ENCODE measurements at places on chromosomes 2 and 18.

DNA sequence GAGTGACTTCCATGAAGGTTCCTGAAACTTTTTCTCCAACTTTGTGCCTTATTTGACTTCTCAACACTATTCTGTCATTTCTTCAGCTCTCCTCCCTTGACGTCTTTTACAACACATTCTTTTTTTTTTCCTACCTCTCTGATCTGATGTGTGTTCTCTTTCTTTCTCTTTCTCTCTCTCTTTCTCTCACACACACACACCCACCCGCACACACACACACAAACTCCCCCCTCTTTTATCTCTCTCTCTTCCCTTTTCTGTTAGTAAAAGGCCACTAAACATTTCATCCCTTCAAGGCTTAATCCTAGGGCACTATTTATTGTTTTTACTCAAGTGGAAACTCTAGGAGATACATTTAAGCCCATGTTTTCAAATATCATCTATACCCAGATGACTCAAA is 107.8 kb upstream of the CNTNAP5 start:
- DNase-seq: no peak

- no peak for DNase-seq
These were observed 620.3 kb upstream of the POU3F3 start for GRCh38 chr2:104233591-104233990.

- DNase-seq: no peak
These were observed 4.6 kb downstream of the DOCK10 start for GRCh38 chr2:225037415-225038230.

GRCh38 chr2:47484396-47484795 is 81.4 kb downstream of the MSH2 start:
- DNase-seq: no peak

GRCh38 chr2:145692971-145693478 is 1173.1 kb upstream of the ZEB2 start:
- peak; percentile 19 for DNase-seq

- DNase-seq: no peak
These were observed 6.2 kb downstream of the ZAP70 start for GRCh38 chr2:97719362-97720155.

GRCh38 chr18:33291539-33291938 is 149.0 kb downstream of the CCDC178 start:
- no peak for DNase-seq

DNA sequence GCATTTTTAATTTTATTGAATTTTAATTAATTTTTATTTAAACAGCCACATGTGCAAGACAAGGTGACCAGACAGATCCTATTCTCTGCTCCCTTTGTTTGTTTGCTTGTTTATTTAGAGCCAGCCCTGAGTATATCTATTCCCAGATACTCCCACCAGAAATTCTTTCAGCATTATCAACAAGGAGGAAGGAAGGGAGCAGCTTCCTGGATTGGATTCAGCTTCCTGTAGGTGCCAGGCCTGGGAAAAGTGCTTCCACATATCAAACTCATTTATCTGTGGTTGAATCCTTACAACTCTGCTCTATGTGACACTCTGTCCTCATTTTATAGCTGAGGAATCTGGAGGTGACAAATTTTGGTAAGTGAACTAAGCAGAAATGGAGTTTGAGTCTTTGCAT is 60.5 kb upstream of the KLF7 start:
- no peak for DNase-seq

GRCh38 chr18:50726960-50727589 is 92.7 kb downstream of the MRO start:
- no peak for DNase-seq

DNA sequence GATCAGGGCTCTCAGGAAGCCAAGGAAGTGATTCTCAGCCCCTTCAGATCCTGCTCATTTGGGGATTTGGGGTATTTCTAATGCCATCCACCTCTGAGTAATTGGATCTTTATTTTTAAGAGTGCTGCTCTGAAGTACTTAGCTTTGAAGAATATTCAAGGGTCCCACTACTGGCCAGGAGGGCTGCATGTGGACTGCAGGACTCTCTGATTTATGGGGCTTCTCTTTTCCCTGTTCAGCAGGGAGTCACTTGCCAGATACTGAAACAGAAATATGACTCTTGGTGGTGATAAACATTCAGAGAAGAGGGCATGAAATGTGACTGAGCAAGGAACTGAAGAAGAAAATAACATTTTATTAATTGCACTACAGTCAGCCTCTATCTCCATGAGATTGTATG is 138.5 kb downstream of the MTX2 start:
- no peak for DNase-seq

- no peak for DNase-seq
These were observed 1.3 kb upstream of the UBE2E3 start for GRCh38 chr2:180978903-180979748.

GRCh38 chr18:63299837-63300745 is 19.5 kb downstream of the BCL2 start:
- no peak for DNase-seq

- DNase-seq: no peak
These were observed 67.5 kb upstream of the AMMECR1L start for GRCh38 chr2:127953128-127953718.

- DNase-seq: no peak
These were observed 70.7 kb downstream of the SPOPL start for GRCh38 chr2:138572318-138572717.

DNA sequence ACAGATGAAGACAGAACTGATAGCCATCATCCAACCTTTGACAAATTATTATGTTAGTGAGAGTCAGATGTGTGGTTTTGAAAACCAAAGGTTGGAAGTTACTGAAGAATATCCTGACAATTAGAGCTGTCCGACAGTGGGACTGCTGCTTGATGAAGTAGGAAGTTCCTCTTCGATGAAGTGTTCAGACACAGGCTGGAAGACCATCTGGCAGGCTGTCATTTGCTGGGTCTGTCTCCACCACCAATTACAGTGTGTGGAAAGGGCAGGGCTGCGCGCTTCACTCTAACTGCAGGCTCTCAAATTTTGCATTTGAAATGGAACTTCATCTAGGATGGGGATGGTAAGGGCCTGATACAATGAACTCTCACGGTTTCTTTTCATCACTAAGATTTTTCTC is 313.8 kb downstream of the PIK3C3 start:
- DNase-seq: no peak

DNA sequence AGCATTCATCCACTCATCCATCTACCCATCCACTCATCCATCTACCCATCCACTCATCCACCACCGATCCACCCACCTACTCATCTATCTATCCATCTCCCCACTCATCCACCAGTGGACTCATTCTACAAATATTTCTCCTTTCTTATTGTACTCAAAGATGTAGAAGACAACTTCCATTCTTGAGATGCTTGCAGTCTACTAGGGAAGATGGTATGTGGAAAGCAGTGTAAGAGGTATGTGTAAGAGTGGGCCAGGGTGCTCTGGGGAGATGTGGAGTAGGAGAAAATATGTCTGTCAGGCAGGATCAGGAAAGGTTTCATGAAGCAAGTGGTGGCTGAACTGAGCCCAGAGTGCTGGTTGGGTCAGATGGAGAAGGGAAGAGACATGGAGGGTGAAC is 150.8 kb downstream of the CELF4 start:
- DNase-seq: no peak

DNA sequence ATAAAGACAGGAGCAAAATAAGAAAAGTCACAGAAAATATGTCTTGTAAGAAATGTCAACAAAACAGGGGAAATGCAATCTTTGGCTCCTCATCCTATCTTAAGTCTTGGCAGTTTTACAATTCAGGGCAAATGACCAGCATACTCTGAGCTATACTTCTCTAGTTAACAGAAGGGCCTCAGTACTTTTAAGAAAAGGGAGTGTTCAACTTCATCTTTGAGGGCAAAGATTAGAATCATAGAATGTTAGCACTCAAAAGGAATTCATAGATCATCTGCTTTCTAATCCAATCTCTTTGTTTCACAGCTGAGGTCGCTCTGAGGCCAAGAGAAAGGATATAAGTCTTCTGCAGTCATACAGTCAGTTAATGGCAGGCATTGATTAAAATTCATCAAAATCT is 174.0 kb upstream of the NT5C1B start:
- no peak for DNase-seq

GRCh38 chr2:237971661-237972060 is 4.8 kb downstream of the UBE2F start:
- DNase-seq: no peak

GRCh38 chr18:65269375-65269774 is 481.4 kb upstream of the CDH7 start:
- no peak for DNase-seq

- no peak for DNase-seq
These were observed 455.4 kb upstream of the LRRTM4 start for GRCh38 chr2:77977471-77978063.

GRCh38 chr18:42578792-42579191 is 536.7 kb downstream of the RIT2 start:
- DNase-seq: no peak

- DNase-seq: no peak
These were observed 167.1 kb upstream of the FN1 start for GRCh38 chr2:215602997-215603396.

- no peak for DNase-seq
These were observed 135.5 kb downstream of the IRS1 start for GRCh38 chr2:226664140-226664539.

- DNase-seq: no peak
These were observed 13.4 kb downstream of the DNAJB2 start for GRCh38 chr2:219292616-219293015.

DNA sequence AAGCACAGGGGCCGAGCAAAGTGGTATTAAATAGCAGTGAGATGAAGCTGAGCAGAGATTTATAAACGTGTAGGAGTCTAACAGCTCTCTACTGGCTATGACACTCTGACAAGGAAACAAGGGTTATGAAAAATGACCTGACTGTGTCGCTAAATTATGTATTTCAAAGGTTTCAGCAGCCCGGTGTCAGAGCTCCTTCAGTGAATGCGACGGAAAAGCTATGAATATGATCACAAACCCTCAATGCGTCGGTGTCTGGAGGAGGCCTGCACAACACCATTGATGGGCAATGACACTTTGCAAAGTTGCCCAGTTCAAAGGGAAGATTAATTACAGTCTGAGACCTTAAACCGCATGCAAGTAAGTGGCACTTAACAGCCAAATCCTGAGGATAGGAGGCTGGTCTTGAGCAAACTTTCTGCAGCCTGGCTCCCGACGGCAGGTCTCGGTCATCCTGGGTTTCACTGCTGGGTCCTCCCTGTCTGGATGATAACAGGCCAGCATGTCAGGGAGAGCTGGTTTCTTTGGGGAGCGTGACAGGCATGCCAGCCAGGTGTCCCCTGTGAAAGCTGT is 615.1 kb upstream of the SALL3 start:
- DNase-seq: no peak

DNA sequence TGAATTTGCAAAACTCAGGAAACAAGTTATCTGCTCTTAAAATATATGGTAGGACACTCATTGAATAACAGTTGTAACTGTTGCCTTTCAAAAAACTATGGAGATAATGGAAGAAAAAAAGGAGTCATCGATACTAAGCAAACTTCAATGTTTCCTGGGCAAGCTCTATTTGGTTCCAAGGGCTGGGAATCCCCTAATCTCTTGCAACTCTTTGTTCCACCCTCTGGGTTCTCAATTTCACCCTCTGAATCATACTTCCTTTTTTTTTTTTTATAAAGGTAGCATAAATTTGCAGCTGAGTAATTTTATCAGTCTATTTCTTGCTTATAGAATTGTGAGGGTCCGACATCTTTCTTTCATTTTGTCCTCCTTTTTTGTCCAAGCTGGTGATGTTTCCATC is 36.7 kb downstream of the SLC9A4 start:
- no peak for DNase-seq

DNA sequence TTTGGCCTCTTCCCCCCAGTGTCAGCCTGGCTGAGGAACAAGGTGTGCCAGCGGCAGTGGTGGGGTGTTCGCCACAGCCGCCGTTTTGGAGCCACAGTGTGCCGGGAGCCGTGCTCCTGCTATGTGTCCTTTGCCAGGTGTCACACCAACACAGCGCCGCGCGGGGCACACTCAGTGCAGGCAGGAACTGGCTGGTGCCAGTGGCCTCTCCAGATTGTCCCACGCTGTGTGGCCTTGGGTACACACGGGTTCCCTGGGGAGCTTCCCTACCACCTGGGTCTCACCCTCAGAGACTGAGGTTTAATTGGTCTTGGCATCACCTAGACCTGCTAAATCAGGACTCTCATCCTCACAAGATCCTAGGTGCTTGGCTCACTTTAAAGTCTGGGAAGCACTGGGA is 171.6 kb downstream of the LDLRAD4 start:
- DNase-seq: no peak

Measured in KG1 (cell line).